NK-92 treated with Interleukin-12 subunit alpha and Interleukin-12 subunit beta, amount 100 ng/mL, for 24 hours (cell line): ENCODE measurements at places on chromosomes 7 and 10.

DNA sequence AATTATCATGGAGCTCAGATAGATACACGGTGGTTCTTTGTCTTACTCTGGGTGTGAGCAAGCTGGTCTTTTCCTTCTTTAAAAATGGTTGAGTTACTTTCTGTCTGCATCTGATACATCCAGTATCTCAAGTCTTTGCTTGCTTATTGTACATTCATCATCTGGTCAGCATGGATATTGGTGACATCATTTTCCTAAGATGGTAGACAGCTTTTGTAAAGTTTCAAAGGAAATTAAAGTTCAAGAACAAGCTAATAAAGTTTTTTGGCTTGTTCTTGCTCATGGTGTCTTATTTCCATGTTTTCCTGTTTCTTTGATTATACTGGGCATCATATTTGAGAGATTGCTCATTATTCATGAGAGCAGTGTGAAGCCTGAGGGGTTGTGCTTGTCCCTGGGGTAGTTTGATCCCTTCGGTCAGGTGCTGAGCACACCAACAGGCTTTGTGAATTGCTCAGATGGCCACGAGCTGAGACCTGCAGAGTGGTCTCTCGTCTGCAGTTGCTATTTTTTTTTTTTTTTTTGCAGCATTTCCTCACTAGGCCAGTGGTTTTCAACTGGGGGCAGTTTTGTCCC, 38.5 kb downstream of the MGMT start:
- no peak for DNase-seq

GRCh38 chr7:26376175-26376917, 84.7 kb downstream of the SNX10 start:
- DNase-seq = no peak

DNA sequence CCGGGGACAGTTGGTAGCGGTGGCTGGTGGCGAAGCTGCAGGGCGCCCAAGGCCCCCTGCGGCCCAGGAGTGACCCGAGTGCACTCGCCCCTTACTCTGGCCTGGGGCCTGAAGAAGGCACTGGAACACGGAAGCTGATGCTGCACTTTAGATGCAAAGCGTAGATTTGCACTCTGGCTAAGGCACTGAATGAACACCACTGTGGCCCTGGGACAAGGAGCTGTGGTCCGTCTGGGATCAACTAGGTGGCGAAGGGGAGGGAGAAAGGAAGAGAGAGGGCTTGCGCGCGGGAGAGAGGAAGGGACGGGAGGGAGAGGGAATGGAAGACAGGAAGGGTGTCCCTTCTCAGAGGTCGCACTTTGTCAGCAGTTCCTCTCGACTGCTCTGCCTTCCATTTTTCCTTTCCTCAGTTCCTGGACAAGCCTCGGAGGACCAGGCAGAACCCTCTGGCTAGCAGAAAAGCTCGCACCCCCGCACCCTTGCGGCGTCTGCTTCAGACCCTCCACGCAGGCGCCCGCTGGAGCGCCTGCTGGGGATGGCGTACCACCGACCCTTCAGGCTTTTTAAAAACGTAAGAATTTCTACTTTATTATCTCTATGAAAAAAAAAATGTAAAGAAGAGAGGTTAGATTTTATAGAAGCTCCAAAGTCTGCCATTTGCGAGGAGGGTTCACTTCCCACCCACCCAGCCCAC, 1.2 kb downstream of the FERD3L start:
- DNase-seq = no peak

DNA sequence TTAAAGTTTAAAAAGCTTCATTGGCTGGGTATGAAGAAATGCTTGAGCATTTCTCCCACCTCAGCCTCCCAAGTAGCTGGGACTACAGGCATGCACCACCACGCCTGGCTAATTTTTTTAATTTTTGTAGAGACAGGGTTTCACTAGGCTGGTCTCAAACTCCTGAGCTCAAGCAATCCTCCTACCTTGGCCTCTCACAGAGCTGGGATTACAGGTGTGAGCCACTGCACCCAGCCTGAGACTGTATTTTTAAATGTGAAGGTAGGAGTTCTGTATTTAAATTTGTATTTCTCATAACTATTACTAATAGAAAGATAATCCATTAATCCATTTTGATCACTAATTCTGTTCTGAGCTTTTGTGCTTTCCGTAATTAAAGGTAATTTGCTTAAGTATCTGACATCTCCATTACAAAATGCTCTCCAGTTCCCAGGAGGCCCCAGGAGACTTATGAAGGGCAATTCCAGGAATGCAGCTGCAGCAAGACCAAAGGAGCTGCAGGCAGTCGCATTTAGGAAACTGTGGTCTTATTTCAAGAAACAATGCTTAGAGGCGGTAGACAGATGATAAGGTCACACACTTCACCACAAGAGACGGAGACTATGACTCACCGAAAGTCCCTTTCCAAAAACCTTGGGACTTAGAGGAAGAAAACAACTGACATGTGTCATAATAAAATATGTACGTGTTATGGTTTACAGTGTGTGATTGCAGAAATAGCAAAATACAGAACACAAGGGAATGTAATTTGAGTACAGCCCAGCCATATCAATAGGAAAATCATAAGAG, 23.3 kb downstream of the YAE1 start:
- peak; percentile 33 for DNase-seq

- DNase-seq = no peak
These were observed 118.4 kb downstream of the GRM3 start for GRCh38 chr7:86762129-86762528.

DNA sequence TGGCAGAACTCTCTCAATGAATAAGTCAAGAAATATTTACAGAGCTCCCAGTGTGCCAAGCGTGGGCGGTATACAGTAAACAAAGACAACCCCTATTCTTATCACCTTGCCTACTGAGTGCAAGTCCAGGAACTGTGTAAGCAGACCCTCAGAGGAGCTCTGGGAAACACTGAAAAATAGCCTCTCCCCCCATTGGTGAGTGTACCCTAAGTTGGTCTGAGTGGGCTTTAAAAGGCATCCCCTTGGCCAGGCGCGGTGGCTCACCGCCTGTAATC, 1.2 kb downstream of the DYDC2 start:
- DNase-seq = no peak

- DNase-seq = no peak
These were observed 302.2 kb upstream of the PODXL start for GRCh38 chr7:131858611-131859010.

DNA sequence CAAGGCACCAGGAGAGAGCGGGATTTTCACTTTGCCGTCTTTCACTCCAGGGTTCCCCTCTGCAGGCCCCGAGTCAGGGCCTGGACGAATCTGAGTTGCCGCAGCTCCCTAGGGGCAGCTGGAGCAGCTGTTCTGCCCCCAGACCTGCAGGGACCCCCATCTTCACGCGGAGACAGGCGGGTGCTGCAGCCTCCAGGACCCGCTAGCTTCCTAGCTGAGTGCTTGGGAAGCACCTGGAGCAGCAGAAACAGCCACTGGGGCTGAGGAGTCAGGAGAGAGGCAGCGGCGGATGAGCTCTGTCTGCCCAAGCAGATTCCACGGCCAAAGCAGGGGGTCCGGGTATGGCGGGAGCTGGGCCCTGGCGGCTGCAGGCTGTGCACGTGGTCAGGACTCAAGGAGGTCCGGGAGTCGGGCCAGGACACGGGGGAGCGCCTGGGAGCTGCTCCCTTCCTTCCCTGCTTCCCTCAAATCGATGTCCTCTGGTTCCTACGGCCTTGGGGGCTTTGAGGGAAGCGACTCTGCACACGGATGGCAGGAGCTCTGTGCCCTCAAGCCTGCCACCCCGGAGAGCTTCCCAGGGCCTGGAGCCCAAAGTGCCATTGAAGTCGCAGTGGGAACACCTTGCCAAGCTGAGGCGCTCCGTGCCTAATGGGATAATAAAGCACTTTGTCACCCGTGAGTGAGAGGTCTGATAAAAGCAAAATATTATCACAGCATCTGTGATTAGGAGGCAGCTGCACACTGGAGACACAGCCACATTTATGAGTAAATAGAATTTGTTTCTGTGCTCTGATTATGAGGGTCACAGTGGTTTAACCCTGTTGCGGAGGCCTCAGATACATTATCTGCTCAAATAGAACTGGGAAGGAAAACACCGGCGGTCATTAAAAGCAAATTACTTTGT, 17.2 kb downstream of the MNX1 start:
- DNase-seq = no peak

GRCh38 chr10:113094114-113094486, 144.1 kb downstream of the TCF7L2 start:
- no peak for DNase-seq

DNA sequence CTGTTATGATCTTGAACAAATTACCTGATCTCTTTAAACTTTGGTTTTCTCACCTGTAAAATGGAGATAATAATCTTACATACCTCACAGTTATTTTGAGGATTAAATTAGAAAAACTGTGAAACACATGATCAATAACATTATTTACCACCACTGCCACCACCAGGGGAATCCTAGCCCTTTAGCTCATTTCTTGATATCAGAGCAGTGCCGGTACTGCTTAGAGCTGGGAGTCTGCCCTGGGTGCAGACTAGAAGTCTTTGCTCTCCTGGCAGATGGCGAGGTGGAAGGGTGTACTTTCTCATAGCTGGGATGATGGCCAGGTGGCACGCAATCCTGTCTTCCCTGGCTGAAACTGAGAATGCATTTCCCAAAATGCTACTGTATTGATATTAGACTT, 12.7 kb upstream of the EFCAB10 start:
- no peak for DNase-seq

DNA sequence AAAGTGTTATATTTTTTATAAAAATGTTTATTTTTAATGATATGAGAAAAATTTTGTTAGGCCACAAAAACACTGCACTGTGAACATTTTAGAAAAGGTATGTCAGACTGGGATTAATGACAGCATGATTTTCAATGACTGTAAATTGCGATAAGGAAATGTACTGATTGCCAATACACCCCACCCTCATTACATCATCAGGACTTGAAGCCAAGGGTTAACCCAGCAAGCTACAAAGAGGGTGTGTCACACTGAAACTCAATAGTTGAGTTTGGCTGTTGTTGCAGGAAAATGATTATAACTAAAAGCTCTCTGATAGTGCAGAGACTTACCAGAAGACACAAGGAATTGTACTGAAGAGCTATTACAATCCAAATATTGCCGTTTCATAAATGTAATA, 64.8 kb upstream of the CAPZA2 start:
- DNase-seq = no peak

DNA sequence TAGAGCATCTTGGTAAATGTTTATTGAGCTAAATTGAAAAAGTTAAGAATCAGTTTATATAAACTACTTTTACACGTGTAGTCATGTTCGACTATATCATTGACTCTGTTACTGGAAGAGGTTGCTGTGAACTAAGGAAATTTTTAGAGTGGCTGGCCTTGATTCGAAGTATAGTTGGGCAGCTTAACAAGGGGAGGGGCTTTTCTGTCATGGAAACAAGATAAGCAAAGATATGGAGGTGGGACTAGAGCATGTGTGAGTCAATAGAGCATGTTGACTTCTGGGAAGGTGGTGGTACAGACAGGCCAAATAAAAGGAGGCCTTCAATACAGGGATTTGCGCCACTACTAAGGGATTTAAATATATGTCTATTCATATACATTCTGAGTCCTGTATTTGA, 7.6 kb downstream of the ATP5F1C start:
- DNase-seq = no peak

DNA sequence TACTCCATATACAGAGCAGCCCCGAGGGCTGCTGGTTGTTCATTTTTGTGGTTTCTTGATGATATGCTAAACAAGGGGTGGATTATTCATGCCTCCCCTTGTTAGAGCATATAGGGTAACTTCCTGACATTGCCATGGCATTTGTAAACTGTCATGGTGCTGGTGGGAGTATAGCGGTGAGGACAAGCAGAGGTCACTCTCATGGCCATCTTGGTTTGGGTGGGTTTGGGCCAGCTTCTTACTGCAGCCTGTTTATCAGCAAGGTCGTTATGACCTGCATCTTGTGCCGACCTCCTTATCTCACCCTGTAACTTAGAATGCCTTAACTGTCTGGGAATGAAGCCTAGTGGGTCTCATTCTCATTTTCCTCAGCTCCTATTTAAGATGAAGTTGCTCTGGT, 31.3 kb downstream of the GNAT3 start:
- no peak for DNase-seq

GRCh38 chr7:17126413-17127268, 171.8 kb upstream of the AHR start:
- no peak for DNase-seq

DNA sequence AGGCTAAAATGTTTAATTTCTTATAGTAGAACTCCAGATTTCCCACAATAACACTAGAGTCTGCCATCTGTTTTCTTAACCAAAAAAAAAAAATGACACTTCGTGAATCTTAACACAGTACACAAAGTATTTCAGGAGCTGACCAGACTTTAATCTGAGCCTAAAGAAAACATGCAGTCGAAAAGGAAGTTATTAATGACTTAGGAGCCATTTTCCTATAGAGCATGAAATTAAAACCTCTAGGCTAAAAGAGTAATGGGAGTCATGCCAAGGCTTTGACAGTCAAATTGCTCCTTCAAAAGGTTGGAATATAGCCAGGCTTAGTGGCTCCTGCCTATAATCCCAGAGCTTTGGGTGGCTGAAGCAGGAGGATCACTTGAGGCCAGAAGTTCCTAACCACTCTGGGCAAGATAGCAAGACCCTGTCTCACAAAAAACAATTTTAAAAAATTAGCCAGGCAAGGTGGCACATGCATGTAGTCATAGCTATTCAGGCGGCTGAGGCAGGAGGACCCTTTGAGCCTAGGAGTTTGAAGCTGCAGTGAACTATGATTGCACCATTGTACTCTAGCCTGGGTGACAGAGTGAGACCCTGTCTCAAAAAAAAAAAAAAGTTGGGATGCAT, 13.6 kb downstream of the MICU1 start:
- DNase-seq = no peak
